Fibroblast of skin of left quadriceps (primary cell): ENCODE measurements at places on chromosomes 5 and 9.

- no peak for DNase-seq
These were observed 582.6 kb downstream of the NR2F1-AS1 start for GRCh38 chr5:92998456-92998855.

GRCh38 chr9:136013524-136014034, 52.4 kb upstream of the UBAC1 start:
- DNase-seq: no peak

DNA sequence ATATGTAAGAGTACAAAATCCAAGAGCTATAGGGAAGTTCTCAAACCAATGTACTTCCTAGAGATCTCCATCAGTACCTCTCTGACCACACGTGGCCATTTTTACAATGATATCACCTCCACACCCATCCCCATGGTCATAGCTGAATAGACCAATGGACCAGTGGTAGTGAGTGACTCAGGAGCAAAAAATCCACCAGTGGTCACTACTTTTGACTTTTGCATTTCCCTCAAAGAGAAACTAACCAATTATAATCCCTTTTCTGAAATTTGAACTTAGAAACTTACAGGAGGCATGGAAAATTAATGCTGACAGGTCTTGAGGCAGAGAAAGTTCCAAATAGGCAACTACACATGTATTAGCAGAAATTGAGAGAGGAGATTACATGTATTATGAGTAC, 238.4 kb downstream of the TRPM3 start:
- no peak for DNase-seq

DNA sequence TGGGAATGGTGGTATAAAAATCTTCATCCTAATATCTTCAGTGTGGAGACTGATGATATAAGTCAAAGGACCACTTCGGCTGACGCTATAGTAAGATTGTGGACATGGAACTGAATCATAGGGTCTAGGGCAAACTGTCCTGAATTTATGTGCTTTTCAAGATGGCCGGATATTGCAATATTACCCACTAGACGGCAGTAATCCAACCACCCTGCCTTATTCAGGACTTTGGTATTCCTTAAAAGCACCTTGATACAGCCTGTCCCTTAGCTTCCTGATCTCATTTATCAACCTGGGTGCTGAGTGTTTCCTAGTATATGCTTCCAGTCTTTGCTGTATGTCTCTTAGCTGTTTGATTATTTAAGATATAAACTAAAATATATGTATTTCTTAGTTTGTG, 71.2 kb upstream of the COX7C start:
- no peak for DNase-seq

DNA sequence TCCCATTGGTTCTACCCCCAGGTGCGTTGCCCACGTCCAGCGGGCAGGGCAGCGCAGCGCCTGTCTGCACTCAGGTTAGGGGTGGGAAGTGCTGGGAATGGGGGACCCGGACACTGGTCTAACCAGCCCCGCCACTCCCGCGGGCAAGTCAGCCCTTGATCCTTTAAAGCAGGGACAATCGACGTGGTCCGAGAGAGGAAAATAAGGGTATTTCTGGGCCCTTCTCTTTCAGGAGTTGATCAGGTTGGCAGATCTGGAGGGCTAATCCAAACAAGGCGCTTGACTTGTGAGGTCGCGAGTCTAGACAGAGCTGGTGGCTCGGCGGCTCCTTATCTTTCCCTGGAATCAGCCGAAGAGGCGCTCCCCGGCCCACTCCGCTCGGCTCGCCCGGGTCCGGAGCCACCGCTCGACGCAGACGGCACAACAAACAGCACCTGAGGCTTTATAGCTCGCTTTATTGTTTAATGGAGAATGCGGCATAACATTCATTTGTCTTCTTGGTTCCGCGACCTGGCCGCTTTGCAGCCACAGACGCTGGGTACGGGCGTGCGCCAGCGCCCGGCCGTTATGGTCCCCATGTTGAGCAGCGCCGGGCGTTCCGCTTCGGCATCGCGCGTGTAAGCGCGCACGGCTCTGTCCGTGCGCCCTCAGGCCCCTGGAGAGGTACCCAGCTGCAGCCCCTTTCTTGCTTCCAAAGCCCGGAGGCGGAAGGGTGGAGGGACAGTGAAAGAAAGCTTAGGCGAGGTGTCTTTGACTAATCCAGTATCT, 15.8 kb downstream of the ISL1 start:
- no peak for DNase-seq

DNA sequence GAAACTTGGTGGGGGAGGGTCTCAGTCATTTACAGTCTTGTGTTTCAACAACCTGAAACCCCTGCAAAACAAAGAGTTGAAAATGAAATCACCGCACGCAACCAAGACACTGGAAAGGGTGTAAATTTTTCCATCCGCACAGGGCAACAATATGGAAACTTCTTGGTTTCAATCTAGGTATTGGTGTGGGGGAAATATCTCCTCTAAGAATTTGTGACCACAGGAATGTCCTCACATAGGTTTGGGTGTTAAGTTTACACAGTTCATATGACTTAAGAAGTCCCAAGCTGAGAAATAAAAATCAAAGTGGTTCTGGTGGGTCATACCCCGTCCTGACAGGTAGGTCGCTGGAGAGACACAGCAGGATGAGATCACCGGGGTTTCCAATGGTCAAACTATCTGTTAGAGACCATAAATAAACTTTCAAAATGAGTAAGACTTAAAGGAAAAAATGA, 51.9 kb upstream of the PIP5K1B start:
- DNase-seq: no peak

- no peak for DNase-seq
These were observed 446.1 kb downstream of the ANXA1 start for GRCh38 chr9:73597771-73598170.

GRCh38 chr5:149150457-149150856, 9.2 kb downstream of the ABLIM3 start:
- DNase-seq: no peak

- no peak for DNase-seq
These were observed 797 bp downstream of the TOR2A start for GRCh38 chr9:127734247-127734746.

DNA sequence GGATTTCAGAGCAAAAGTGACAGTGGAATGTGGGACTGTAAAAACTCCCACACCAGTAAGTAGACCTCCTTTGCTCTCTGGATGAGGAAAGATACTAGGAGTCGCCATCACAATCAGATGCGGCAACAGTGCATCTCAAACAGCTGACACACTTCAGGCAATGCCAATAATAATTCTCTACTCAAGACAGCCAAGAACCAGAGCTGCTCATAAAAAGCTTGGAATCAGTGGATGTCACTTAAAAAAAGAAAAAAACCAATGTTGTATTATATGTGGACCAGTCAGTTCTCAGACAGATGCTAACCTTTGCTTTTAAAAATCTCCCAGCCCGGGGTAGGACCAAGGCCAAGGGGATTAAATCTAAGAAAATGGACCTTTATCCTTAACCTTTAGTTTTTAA, 185.0 kb downstream of the GNA14 start:
- DNase-seq: no peak

GRCh38 chr9:97491216-97491999, 10.1 kb upstream of the TMOD1 start:
- DNase-seq: no peak

- DNase-seq: no peak
These were observed 154.9 kb downstream of the FAM174A start for GRCh38 chr5:100690036-100690560.

- DNase-seq: no peak
These were observed 72.4 kb upstream of the ICE1 start for GRCh38 chr5:5350101-5350500.
